ENCODE measurements at places on chromosomes 11 and 22. TPM values are rescaled to one million over a fixed set of nuclear protein-coding genes. Genes with fewer than 3 reads are reported as not detected.

Gene SLC1A2
- total RNA-seq: not detected

Gene PKDREJ
- total RNA-seq: not detected

Gene IGSF9B
- 134 TPM for total RNA-seq

Gene EXPH5
- total RNA-seq: 0.84 TPM

Gene MRGPRX3
- not detected for total RNA-seq

Gene ENTHD1
- 0.14 TPM for total RNA-seq

Gene MRGPRE
- not detected for total RNA-seq

Gene NDUFA6
- 80.7 TPM for total RNA-seq

Gene BARX2
- 0.43 TPM for total RNA-seq

Gene FAM83F
- not detected for total RNA-seq

Gene EMSY
- 34.1 TPM for total RNA-seq

Gene OR10AG1
- total RNA-seq: not detected

Gene DUSP8
- 0.30 TPM for total RNA-seq

Gene PLEKHB1
- 5.2 TPM for total RNA-seq

Gene LSP1
- total RNA-seq: 600 TPM

Gene YPEL1
- total RNA-seq: 3.8 TPM

Gene CYTH4
- total RNA-seq: 91.2 TPM

Gene ARFGAP2
- total RNA-seq: 97.0 TPM

Gene OR8D4
- total RNA-seq: not detected

Gene OR51M1
- not detected for total RNA-seq

Gene USH1C
- total RNA-seq: not detected

Gene PNPLA5
- total RNA-seq: not detected

Gene RCOR2
- 0.25 TPM for total RNA-seq

Gene KCNC1
- total RNA-seq: not detected

Gene PRDX5
- 119 TPM for total RNA-seq

Gene RTN4RL2
- 0.20 TPM for total RNA-seq

Gene SMIM35
- total RNA-seq: 3.9 TPM

Gene ACTN3
- total RNA-seq: 0.05 TPM

Gene VSIG10L2
- total RNA-seq: not detected

Gene ANKK1
- 0.14 TPM for total RNA-seq

Gene MS4A2
- not detected for total RNA-seq

Gene MAJIN
- not detected for total RNA-seq

Gene MMP7
- not detected for total RNA-seq

Gene OR8G1
- total RNA-seq: not detected

Gene CCDC85B
- total RNA-seq: 45.2 TPM

Gene EMID1
- 0.14 TPM for total RNA-seq

Gene C11orf98
- 105 TPM for total RNA-seq

Gene APIP
- 26.7 TPM for total RNA-seq

Gene HEPN1
- not detected for total RNA-seq

Gene PSMA1
- total RNA-seq: 238 TPM

Gene OAF
- 2.3 TPM for total RNA-seq

Gene RASSF10
- not detected for total RNA-seq

Gene TPCN2
- total RNA-seq: 22.1 TPM

Gene MS4A12
- total RNA-seq: not detected

Measured in T-helper 2 cell treated with Interferon-gamma antibody and Interleukin-4, amounts not matched to agents 100 ng/mL and 5 ng/mL, for 36 hours (primary cell).